Cortex of kidney (tissue), 1 donor: ENCODE measurements at places on chromosomes 6 and 20.

DNA sequence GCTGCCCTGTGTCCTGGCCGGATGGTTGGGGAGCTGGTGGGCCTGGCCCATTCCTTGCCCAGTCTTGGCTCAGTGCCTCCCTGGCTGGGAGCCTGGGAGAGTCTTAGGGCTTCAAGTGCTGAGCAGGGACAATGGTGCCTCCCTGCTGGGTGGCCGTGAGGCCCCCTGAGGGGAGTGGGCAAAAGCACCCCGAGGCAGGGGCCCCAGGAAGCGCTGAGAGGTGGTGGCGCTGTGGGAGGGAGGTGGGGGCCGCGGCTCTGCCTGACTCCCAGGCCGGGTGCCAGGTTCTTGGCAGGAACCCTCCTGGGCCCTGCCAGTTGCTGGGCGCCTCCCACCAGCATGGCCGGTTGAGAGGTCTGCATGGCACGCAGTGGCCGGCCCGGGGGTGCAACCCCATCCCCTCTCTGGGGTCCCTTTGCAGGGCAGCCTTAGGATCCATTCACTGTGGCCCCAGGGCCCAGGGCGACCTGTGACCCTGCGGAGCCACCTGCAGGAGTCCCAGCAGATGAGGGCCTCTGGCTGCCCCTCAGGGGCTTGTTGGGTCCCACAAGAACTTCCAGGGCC is 9.2 kb upstream of the RPS21 start:
- DNase-seq: no peak

DNA sequence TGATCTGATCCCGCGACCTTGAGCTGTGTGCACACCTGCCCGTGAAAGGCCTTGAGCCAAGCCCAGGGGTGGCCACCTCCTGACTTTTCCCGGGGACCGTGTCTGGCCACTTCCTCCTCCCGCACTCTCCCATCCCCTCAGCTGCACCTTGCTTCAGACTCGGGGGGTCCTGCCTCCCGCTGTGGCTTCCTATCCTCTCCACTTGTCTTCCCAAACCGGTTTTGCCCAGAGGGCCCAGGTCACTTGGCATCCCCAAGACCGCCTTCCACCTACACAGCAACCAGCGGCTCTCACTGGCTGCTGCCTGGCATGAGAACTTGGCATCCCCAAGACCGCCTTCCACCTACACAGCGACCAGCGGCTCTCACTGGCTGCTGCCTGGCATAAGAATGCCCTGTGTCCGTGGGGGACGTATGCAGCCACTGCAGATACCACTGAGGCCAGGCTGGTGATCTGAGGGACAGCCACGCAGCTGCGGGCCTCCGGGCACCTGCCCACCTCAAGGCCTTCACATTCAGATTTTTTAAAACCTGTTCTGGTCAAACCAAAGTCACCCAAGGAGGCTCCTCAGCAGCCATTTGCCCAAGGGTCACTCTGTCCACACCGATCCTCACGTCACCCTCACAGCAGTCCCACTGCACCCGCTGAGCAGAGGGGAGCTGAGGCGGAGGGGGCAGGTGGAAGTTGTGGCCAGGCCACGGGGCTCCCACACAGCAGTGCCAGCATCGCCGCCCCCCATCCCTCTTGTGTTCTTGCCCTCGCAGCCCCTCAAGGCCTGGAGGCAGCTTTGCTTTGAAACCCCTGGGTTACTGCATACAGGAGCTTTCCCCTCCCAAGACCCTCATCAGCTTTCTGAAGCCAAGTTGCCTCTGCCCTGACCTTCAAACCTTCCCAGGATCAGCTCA is 245.5 kb downstream of the TAF4 start:
- DNase-seq: no peak

- DNase-seq: no peak
Measured at GRCh38 chr6:31386977-31387376, 16.4 kb upstream of the MICA start.

DNA sequence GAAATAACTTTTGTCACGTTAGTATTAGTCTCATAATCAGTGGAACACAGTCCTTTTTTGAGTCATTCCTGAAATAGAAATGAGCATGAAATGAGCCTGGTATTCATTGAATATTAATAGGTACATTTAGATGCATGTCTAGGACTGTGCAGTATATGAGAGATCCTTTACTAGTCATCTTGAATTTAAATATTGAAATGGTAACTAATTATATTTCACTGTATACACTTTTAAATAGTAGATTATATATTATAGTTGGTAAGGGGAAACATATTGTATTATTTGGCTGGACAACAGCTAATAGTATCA is 59.4 kb downstream of the RSPO3 start:
- no peak for DNase-seq

- no peak for DNase-seq
Measured at GRCh38 chr6:144283646-144284477, 1.3 kb upstream of the UTRN start.

DNA sequence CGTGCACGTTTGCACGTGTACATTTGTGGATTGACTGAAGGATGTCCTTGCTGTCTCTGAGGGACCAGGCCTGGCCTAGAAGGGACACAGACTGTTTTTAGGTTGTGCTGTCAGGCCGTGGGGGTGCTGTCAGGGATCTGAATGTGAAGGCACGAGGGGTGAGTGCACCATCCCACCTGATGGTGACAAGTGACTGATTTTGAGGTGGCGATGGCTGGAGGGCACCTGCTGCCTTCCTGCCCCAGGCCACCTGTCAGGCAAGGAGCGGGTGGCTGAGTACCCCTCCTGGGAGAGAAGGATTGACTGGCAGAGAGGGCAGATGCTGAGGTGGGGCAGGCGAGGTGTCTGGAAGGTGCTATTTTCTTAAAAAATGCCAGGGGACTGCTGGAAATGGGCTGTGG is 1.2 kb downstream of the RAB44 start:
- no peak for DNase-seq

GRCh38 chr6:17144016-17144415 is 42.2 kb downstream of the STMND1 start:
- no peak for DNase-seq

GRCh38 chr20:4791121-4791520 is 69.4 kb downstream of the PRND start:
- DNase-seq: no peak

DNA sequence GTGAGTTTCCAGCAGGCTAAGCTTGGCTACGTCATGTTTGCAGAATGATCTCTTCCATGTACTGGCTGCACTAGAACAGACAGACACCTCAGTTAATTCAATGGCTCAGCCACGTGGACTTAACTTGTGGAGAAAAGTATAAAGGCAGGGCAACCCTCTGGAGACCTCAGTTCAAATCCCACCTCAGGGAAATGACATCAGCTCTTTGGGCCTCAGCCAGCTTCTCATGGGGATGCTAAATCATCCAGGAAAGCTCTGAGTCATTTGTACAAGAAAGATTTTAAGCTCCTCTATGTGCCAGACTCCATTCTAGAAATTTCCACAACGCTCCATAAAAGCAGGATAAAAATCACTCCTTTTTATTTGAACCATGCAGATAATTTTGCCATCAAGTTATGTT is 128.5 kb upstream of the SALL4 start:
- DNase-seq: no peak

GRCh38 chr20:8331740-8332412 is 199.8 kb downstream of the PLCB1 start:
- DNase-seq: no peak

DNA sequence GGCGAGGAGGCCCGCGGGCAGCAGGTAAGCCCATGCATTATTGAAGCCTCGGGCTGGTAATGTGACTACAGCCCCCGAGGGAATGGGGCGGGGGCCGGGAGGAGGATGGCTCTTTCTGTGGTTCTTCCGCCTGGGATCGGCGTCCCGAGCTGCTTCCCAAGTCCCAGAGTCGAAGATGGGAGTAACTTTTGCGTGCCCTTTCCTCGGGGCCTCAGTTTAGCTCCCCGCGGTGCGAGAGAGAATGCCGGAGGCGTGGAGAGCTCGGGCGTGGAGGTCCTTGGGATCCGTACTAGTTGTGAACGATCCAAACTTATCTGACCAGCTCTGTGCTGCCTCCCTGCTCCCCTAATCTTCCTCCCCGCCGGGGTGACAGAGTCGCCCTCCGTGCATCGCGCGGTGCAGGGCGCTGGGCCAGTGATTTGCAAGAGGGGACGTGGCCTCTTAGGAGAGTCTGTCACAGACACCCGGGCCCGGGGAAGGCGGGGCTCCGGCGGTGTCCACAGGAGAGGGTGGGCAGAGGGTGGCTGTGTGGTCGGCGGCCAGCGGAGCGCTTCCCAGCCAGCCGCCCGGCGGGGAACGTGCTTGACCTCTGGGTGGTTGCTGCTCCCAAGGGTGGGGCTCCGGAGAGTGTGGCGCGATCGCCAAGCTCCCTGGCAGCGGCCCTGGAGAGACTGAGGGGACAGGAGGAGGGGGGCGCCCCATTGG is 815 bp downstream of the UTRN start:
- DNase-seq: no peak

DNA sequence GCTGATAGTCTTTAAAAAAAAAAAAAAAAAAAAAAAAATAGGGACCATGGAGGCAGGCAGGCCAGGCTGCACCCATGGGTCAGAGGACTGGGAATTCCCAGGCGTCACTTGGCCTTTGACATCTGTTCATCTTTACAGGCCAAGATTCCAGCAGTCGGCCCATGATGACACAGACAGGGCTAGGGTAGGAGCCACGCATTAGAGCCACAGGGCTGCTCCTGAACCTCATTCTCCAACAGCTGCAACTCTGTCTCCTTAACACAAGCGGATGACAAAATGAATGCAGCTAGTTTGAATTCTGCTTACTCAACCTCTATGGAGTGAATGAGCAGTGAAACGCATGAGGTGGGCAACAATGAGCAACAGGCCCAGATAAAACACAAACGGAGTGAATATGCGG is 126.4 kb downstream of the LY86 start:
- no peak for DNase-seq

GRCh38 chr20:61662968-61663331 is 402.7 kb downstream of the TAF4 start:
- no peak for DNase-seq

GRCh38 chr20:62642666-62643520 is 590 bp downstream of the SLCO4A1 start:
- no peak for DNase-seq
